Stomach (tissue), 19 donors: ENCODE measurements at places on chromosomes 11 and 22. TPM values are rescaled to one million over a fixed set of nuclear protein-coding genes. Genes with fewer than 3 reads are reported as not detected.
A peak's percentile ranks its signal among the peaks of the same experiment; 100 is the strongest.

The NEFH gene
- 0.14 TPM for total RNA-seq

DNA sequence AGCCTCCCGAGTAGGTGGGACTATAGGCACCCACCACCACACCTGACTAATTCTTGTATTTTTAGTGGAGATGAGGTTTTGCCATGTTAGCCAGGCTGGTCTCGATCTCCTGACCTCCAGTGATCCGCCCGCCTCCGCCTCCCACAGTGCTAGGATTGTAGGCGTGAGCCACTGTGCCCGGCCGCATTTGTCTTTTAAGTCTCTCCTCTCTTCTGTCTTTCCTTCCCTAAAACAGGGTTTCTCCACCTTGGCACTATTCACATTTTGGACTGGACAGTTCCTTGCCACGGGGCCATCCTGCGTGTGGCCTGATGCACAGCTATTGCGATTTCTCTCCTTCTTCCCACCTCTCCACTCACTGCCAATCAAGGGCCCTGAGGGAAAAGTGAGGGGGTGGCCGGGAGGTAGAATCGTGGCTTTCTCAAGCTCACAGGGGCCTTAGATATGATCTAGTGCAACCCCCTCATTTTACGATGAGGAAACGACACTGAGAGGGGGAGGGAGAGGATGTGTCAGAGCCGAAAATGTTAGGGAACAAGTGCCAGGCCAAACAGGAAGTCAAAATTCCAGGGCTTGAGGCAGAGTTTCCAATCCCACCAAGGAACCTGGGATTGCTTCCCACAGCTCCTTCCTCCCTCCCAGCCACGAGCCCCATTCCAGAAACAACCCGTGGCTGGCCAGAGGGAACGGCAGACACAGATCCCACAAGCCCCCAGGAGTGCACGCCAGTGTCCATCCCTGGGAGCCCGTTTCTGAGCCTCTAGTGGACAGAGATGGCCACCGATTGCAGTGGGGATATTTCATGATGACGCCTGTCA, 21.2 kb downstream of the SCGB1A1 start:
- no peak for DNase-seq

GRCh38 chr11:3950996-3951660, 95.7 kb downstream of the STIM1 start:
- no peak for DNase-seq

DNA sequence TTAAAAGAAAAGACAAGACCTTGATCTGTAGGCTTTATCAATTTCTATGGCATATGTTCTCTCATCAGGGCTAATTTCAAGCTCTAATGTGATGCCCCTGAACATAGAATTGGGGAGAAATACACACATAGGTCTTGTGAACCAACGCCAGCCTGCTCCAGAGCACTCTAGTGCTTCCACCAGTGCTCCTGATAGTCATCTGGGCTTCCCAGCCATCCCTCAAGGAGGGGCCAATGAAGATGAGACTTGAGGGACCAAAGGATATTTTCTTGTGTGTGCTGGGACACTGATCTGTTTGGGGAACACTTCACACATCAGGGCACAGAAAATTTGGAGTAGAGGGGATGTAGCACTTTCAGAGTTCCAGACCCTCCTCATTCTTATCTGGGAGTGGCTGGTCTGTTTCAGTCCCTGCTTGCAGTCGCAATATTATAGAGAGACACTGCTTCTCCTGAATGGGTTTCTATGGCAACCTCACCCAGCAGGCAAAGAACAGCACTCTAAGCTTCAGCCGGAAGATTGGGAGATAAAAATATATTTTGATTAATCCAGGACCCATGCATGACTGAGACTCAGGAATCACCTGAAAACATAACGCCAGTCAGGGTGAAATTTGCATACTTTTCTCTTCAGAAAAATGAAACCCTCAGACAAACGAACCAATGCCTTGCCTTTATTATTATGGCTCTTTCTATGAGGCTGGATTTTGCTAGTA, 28.4 kb upstream of the SCN3B start:
- DNase-seq = peak; percentile 8

GRCh38 chr11:22392561-22392960, 54.4 kb downstream of the SLC17A6 start:
- DNase-seq = no peak

- no peak for DNase-seq
Observed at GRCh38 chr11:34490304-34490703, 23.3 kb downstream of the ELF5 start.

The NLRX1 gene
- 13.8 TPM for total RNA-seq

DNA sequence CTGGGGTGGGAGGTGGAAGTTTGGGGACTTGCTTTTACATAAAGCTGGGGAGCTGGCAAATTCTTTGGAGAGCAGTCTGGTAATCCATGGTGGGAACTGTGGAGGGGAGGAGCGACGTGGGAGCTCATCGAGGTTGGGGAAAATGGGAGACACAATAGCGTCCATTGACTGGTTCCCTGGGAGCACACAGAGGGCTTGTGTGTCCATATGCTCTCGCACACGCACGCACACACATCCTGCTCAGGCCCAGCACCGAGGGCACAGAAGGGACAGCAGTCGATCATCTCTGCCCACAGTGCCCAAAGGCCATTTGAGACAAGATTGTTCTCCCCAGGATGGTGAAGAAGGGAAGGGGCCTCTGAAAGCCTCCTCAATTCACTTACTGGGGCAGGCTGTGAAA, 53.7 kb downstream of the FBXO7 start:
- peak; percentile 69 for DNase-seq

DNA sequence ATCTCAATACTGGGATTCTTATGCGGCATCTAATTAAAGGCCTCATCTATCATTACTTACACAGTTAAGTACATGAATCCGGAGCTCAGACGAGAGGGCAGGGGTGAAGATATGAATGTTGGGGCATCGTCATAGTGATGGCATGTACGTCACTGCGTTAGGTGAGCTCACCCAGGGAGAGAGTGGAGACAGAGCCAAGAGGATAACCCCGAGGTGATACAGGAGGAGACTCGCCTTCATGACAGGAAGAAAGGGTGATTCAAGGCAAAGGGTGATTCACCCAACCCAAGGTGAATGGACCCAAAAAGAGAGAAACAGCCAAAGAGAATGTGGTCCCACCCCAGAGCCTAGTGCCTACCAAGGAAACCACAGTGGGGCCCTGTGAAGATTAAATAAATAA, 132.9 kb upstream of the BLID start:
- no peak for DNase-seq

The DTX4 gene
- total RNA-seq = 16.8 TPM

- no peak for DNase-seq
Observed at GRCh38 chr11:118491041-118491440, 36.2 kb upstream of the TTC36 start.

The MCAM gene
- 49.6 TPM for total RNA-seq

GRCh38 chr22:19612866-19613572, 88.8 kb upstream of the CLDN5 start:
- DNase-seq = no peak

GRCh38 chr22:24741357-24741756, 33.2 kb downstream of the PIWIL3 start:
- no peak for DNase-seq

The GALNT18 gene
- total RNA-seq = 0.58 TPM

- no peak for DNase-seq
Observed at GRCh38 chr22:30161051-30161469, 80.8 kb downstream of the HORMAD2 start.

DNA sequence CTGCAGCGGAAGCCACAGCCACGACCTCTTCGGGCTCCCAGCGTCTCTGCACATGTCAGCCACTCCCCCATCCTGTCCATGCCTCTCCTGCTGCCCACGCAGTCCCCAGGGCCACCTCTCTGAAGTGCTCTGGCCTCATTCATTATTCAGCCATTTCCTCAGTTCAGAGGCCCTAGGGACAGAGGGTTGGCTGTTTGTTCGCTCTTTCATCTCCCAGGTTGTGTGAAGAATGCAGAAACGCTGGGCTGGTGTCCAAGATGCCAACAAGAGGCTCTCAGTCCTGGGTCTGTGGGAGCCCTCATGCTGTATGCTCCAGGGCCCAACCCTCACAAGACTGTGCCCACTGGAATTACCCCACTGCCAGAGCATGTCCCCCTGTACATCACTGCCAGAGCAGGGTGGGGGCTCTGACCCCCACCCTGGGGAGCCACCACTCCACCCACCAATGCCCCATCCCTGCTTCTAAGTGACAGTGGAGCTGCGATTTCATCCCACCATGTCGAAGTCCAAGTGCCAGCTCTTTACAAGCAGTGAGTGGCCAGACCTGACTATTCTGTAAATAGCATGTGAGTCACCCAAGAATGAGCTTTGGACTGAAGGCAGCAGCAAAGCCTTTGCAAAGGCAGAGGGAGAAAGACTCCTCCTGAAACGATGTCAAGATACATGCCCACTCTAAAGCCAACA, 209.6 kb downstream of the BUD13 start:
- no peak for DNase-seq

The PHOX2A gene
- not detected for total RNA-seq

DNA sequence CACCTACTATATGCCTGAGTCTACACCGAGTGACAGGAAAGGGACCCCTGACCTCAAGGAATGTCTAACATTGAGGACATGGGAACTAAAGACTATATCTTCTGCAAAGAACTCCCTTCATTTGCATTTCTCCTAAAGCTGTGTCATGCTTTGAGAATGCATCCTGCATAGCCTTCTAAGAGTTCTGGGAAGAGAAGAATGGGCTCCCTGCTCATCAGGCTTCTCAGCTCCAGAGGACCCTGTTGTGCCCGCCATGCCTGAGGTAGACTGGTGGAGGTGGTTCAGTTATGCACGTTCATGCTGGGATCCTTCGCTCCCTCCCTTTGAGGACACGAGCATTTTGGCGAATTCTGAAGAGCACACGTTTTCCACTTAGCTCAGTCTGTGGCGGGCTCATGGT, 63.3 kb downstream of the GRIK4 start:
- no peak for DNase-seq

- no peak for DNase-seq
Observed at GRCh38 chr22:24875862-24876506, 70.0 kb downstream of the SGSM1 start.

DNA sequence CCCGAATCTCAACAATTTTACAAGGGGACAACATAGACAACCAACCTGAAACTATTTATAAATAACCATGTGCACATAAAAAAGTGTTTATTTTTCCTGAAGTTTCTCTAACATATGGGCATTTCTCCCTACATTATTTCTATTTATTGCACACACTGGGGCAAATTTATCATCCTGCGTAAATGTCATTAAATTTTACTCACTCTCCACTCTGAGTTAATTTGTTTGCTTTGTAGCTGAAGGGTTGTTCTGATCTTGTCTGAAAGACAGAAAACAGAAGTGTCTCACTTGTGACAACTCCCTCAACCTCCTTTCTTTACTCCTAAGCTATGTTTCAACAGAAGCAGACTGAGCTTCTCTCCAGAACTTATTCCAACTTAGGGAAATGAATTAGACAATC, 194.2 kb downstream of the HIPK3 start:
- no peak for DNase-seq

GRCh38 chr11:129770993-129771392, 44.7 kb upstream of the TMEM45B start:
- DNase-seq = no peak

DNA sequence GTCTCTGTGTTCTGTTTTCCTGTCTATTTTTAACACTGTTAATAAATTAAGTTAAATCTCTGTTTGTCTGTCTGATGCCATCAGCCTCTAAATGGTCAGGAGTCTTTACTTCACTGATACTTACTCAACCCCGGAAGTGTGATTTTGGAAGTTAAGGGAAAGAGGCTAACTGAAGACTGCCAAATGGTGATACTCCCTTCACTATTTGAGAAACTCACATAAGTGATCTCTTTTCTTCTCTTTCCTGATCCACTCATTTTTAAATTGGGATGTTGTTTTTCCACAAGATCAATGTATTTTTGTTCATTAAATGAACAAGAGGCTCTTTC, 389 bp upstream of the CASP12 start:
- no peak for DNase-seq

The FOLR2 gene
- 9.6 TPM for total RNA-seq

The MAPK8IP2 gene
- total RNA-seq = 0.89 TPM

The SLN gene
- not detected for total RNA-seq

DNA sequence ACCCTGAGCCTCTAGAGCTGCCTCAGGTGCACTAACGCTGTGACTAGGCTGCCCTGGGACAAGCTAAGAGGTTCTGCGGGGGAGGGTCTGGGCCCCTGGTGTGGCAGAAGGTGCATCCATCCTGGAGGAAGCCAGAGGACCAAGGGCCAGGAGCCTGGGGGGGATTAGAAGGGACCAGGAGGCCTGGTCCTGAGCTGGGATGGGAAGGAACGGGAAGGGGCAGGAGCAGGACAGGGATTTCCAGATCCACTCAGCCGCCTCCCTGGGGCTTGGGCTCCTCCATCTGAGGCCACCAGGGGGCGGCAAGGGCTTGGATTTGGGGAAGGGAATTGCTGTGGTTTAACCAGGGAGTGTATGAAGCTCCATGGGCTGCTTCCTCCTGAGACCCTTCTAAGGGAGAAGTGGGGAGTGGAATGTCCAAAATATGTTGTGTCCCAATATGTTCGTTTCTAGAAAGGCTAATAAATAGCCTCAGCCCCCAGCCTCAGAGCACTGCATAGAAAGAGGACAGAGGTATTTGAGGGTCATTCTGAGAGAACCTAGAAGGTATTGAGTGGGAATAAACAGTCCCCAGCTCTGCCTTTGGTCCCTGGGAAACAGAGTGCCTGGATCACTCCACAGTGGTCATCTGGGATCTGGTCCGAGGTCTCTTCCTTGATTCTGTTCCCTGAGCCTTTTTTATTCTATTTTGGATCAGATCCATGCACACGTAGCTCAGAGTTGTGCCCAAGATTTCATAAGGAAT, 17.4 kb upstream of the PRAME start:
- DNase-seq = peak; percentile 65

The ZNF215 gene
- total RNA-seq = 0.89 TPM

- no peak for DNase-seq
Observed at GRCh38 chr22:24053481-24054226, 42.5 kb downstream of the CABIN1 start.

- no peak for DNase-seq
Observed at GRCh38 chr11:47881145-47881544, 33.0 kb upstream of the NUP160 start.

The KDELR3 gene
- total RNA-seq = 3.6 TPM

DNA sequence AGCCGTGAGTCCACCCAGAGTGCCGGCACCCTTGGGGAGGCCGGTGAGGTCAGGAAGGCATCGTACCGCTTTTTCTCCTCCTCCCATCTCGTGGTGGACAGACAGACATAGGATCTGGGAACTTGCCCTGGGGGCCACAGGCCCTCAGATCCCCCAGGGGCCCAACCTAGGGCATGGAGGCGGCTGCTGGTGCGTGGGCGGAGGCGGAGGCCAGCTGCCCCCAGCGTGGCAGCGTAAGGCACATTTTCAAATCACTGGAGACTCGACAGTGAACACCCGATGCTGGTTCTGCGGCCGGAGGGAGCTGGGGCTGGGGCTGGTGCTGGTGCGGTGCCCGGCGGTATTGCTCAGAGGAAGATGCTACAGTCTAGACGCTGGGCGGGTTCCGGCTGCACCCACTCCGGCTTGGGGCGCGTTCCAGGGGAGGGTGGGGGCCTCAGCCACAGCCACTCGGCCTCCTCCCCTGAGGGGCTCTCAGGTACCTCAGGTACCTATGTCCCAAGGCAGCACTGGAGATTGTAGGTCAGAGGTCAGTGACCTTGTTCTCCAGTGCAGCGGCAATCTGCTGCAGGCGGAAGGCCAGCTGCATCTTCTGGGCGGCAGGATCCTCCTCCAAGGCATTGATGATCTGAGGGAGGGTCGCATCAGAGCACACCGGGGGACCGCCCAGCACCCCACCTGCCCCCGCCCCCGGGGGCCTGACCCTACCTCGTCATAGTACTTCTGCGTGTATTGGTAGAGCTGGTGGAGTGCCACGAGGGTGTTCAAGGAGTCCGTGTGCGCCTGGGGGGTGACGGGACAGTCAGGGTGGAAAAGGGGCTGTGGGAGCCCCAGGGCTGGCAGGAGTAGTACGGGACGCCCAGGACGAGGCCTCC, 5.2 kb upstream of the MAPK11 start:
- DNase-seq = no peak

The EHBP1L1 gene
- 200 TPM for total RNA-seq

GRCh38 chr11:36000616-36001190, 56.8 kb downstream of the LDLRAD3 start:
- DNase-seq = peak; percentile 58
